ENCODE measurements at places on chromosomes 1 and 21.

DNA sequence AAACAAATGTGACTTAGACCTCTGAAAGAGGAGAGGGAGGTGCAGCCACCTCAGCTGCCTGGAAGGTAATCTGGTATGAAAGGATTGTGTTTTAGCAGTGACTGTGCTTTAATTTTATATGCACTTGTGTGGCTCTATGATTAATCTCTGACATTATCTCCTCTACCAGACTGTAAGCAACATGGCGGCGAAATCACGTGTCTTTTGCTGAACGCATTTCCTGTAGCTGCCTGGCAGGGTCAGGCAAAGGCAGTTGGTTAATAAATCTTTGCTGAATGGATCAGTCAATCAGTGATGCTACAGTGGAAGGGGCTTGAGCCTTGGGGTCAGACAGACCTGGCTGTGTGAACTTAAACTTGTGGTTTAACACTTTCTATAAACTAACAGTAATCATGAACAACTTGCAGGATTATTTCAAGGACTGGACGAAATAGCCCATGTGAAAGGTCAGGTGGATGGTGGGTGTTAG is 96.9 kb downstream of the ADSS2 start:
- no peak for DNase-seq

DNA sequence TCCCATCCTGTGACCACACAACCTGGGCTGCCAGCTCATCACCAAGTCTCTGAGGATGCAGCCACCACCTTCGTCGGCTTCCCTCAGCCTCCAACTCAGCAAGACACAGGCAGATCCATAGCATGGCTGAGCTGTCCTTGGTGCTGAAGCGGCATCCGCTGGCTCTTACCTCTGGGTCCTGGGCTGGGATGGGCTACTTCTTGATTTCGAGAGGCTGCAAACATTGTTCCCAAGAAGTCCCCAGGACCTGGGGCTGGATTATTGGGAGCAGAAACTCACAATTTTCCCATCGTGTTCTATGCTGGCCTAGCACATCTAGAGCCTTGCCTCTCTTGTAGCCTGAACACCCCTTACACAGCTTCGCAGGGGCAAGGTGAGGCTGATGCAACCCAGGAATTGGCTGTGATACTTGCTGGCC is 24.9 kb upstream of the C1QA start:
- no peak for DNase-seq

DNA sequence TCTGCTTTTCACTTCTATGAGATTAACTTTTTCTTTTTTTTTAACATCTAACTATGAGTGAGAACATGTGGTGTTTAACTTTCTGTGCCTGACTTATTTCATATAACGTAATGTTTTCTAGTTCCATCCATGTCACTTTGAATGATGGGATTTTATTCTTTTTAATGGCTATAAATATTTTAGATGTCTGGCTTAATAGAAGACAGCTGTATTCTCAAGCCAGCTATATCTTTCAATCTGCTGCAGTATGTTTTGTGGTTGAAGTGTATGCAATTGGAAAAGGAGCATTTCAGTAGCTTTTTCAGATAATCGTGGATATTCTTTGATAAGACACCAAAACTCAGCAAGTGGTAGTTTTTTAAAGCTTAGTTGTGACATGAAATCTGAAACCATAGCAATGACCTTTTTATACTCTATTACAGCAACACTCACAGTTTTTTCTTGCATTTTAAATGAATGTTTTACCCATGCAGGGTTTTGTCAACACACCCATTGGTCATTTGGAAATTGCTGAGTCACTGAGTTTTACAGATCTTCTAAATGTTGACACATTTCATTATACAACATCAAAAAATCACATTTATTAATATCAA is 5.7 kb upstream of the SVBP start:
- no peak for DNase-seq

DNA sequence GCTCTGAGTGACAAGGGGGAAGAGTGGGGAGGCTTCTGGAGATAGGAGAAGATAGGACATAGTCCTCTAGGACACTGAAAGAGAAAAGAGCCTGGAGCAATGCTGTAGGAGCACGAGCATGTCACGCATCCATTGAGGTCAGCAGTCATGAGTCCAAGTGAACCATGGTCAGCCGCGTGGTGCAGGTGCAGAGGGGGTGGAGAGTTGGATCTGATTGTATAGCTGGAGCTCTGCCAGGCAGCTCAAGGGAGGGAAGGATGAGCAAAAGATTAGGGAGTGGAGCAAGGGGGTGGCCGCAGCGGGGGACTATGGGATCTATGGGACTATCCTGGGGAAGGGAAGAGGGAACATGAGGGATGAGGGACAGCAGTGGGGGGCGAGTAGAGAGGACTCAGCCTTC is 14.0 kb downstream of the PADI1 start:
- no peak for DNase-seq

- no peak for DNase-seq
Measured at GRCh38 chr1:223780949-223781348, 64.8 kb downstream of the TP53BP2 start.

DNA sequence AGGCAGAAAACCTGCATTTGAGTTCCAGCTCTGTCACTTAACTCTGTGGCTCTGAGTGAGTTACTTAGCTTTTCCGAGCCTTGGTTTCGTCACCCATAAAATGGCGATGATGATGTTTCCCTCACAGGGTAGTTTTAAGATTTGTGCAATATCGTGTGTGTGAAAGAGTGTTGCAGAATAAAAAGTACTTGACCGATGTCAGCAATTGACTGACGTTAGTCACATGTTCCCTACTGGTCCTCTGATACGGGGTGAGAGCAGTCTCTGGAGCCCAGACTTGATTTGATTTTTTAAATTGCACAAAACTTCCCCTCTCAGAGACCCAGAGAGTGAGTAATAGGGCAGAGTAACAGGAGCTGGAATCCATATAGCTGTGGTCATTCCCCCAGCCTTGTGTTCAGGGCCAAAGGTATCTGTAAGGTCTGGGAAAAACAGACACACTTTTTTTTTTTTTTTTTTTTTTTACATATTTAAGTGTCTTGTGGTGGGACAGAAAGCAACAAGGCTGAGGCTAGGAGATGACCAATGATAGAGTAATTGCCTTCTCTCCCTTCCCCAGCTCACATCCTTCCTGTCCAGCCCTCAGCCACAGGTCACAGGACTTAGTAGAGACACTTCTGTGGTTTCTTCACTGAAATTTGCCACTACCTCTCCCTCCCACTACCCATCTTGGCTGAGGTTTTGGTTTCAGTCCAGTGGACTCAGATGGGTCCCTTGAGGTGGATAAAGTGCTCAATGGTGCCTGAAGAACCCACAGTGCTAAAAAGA is 2.0 kb downstream of the FCER1G start:
- no peak for DNase-seq
